ENCODE measurements at places on chromosomes 3 and 15.

DNA sequence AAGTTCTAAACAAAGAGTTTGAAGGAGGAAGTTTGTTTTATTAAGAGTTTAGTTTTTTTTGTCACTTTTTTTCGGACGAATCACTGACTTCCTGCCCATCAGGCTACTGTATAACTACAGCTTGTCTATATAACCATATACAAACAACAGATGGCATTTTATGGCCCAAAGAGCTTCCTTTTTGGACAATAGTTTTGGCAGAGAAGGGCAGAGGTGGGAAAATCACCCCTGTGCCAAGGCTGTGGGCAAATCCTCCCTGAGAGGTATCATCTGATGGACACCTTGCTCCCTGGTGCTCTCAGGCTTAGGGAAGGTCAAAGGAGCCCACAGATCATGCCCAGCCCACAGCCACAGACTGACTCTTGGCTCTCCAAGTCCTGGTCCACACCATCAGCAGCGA, 113.4 kb downstream of the OXNAD1 start:
- DNase-seq = no peak

GRCh38 chr15:57504599-57504940, 87.1 kb upstream of the MYZAP start:
- DNase-seq = no peak

- no peak for DNase-seq
These were observed 10.4 kb upstream of the MESP2 start for GRCh38 chr15:89765694-89766093.

GRCh38 chr3:16298891-16299290, 33.9 kb downstream of the OXNAD1 start:
- no peak for DNase-seq

GRCh38 chr3:46527239-46527638, 29.5 kb downstream of the RTP3 start:
- no peak for DNase-seq

- no peak for DNase-seq
These were observed 57.7 kb downstream of the CNTN4 start for GRCh38 chr3:2156244-2156847.

Measured in effector memory CD8-positive, alpha-beta T cell (primary cell).